Suppressor macrophage treated with lipopolysaccharide for 1 hour (primary cell): ENCODE measurements at places on chromosomes 3 and 15.

DNA sequence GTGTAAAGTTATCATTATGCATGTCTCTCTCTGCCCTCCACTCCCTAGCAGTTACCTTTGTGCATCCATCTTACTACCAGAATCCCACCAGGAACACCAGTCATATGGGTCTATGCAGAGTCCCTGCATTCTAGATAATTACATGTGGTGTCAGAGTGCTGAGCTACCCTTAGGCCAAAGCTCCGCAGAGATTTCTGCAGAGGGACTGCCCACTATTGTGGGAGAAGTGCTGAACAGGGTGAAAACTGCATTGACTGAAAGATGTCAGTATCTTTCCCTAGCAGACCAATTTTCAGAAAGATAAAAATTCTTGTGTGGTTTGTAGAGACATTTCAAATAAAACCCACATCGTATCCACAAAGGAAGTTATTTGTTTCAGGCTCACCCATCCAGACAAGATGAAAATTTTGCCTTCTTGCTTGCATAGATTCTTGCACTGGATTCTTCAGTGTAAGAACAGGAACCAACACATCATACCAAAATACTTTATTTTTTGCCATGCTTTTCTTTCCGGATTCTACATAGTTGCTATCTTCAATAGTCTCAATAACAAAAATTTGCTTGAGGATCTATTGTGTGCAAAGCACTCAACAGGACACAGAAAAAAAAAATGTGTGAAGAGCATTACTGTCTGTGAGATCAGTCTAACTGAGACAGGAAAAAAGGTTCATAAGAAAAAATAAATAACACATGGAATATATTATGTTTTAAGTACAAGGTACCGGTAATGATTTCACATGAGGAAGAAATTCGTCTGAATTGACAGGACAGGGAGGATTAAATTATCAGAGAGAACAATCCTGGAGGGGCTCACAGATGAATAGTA, 32.0 kb upstream of the CCDC80 start:
- DNase-seq: no peak

DNA sequence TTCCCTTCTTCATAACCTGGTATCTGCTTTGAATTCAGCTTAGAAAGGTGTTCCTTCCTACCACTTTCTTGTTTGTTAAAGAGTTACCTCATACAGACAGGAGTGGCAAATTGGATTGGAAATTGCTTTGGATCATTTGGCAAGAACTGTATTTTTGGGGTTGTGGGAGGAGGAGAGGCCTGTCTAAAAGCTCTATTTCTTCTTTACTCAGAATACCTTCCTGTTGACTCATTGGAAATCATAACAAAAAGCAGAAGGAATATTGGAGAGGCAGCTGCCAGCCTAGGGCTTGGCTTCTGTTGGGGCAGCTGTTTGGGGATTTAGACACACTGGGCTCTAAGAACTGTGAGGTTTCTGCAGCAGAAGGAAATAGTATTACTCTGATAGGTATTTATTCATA, 14.2 kb downstream of the IQGAP1 start:
- peak; percentile 79 for DNase-seq

DNA sequence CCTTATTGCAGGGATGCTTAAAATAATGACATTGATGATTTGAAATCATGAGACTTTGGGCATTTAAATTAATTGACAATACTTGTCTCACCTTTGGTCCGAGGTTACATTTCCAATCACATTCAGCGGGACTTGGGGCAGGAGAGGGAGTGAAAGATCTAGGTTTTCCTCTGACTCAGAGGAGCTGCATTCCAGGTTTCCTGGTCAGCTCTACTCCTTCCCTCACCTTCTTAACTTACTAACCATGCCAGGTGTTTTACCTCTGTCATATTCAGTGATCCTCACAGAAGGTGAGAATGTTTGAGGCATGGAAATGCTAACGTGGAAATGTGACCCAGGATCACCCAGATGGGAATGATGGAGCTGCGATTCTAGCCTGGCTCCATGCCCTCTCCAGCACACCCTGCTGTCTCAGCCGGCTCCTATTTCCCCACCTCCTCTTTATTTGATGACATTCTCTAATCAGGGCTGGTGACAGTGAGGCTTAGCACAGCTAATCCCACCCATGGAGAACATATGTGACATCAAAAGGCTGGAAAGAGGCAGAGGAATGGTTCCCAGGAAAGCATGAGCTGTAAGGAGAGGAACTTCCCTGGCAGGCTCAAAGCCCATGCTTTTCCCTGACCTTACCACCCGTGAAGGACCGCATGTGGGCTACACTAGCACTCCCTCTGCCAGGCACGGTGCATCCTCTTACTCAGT, 38.7 kb downstream of the THSD4 start:
- no peak for DNase-seq

DNA sequence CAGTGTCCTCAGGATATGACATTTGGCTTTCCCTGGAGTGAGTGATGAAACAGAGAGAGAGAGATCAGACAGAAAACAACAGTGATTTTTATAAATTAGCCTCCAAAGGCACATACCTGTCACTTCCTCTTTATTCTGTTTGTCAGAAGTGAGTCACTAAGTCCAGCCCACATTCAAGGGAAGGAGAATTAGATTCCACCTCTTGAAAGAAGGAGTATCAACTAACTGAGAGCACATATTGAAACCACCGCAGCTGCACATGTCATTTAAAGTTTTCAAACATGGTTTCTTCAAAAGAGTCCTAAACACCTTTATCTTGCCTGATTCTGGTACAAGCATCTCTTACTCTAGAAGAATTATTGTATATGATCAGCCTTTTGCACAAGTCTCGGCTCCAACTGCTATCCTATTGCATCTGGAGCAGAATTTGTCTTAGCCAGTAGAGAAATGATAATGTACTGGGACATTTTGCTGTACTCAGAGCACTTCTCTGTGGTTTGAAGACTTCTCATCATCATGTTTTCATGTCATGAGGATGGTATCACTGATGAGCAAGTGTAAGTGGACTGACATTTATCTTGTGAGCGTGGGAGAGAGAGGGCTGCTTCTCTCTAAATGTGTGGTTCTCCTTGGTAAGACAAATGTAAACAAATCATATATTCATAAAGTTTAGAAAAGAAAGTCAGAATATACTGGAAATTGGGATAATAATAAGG, 338.9 kb upstream of the CFAP20DC start:
- DNase-seq: peak; percentile 38

DNA sequence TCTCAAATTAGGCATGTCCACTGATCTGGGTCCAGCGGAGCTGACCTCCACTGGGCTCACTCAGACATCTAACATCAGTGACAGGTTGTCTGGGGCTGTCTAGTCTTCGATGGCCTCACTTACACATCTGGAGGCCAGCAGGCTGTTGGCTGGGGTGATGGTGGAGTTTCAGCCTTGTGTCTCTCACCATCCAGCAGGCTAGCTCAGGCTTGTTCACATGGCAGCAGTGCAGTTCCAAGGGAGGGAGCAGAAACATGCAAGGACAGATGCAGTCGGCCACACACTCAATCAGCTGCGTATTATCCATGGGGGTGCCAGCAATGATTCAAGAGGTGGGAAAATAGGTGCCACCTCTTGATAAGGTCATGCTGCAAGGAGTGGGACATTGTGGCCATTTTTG, 292.5 kb downstream of the SHQ1 start:
- no peak for DNase-seq

DNA sequence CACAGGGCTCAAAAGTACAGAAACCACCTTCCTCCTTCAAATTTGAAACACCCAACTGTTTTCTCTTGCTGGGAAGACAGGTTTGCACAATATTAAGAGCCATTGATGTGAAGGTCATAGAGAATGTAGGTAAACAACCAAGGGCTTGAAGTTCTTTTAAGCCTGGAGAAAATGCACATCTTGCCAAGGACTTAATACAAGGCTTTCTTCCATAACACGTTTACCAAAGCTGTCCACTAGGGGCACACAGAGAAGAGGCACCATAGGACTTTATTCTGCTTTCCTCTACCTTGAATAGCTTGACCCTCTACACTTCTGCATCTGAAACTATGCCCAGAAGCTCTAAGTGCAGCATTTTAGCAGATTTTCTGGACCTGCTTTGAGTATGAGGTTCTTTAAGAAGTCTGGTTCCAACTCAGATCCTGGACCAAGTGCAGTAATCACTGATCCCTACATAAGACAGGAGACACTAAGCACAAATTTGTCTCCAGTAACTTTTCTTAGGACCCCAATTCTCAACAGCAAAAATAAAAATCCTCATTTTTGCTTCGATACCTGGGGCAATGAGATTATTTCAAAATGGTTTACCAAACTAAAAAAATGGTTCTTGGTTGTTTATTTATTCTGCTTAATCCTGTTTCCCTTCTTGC, 138.0 kb downstream of the FBN1 start:
- DNase-seq: peak; percentile 52

GRCh38 chr15:35481064-35481463, 64.9 kb downstream of the DPH6 start:
- no peak for DNase-seq

GRCh38 chr15:31014608-31014925, 23.1 kb upstream of the MTMR10 start:
- DNase-seq: no peak

- DNase-seq: no peak
These were observed 43.0 kb downstream of the CDAN1 start for GRCh38 chr15:42693942-42694341.

DNA sequence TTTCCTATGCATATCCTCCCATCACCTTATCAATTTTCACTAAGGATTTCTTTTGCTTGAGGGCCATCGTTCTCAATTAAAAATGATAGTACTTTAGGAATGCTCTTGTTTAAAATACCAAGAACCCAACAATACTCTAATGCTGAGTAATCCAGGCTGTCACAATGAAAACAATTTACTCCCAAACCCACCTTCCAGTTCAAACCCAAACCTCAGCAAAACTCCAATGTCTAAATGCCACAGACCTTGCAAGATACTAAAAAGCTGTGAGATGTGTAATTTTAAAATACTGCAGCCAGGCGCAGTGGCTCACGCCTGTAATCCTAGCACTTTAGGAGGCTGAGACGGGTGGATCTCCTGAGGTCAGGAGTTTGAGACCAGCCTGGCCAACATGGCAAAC, 889.8 kb downstream of the ROBO1 start:
- DNase-seq: no peak

DNA sequence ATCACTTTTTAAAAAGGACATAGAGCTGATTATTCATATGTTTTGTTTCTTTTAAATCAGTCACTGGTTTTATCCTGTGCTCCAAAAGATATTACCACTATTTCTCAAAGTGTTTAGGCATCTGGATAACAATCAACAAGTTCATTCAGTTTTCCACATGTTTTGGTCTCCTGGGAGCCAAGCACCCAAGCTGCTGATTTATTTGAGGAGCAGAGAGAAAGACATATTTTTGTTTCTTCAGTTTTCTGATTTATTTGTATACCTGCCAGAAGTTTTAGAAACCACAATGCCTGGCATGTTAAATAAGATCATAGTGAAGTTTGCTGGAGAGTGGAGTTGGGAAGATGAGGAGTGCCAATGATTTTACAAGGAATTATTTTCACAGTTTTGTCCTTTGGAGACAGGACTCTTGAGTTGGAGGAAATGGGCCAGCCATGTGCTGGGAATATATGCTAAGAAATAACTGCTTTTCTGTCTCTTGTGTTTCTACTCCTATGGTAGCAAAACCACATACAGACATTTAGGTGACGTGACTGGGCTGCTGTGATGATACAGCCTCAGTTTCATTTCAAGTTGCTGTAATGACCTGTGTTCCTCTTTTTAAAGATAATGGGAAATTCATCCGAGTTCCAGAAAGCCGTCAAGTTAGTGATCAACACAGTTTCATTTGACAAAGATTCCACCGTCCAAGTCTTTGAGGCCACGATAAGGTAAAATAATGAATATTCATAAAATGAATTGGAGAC, 11.7 kb downstream of the EDEM1 start:
- peak; percentile 90 for DNase-seq

- no peak for DNase-seq
These were observed 346.4 kb upstream of the KCNMB2 start for GRCh38 chr3:178189854-178190253.

GRCh38 chr3:195159117-195159813, 111.7 kb downstream of the XXYLT1 start:
- no peak for DNase-seq

- DNase-seq: no peak
These were observed 479.0 kb downstream of the GABRG3 start for GRCh38 chr15:27449941-27450340.

DNA sequence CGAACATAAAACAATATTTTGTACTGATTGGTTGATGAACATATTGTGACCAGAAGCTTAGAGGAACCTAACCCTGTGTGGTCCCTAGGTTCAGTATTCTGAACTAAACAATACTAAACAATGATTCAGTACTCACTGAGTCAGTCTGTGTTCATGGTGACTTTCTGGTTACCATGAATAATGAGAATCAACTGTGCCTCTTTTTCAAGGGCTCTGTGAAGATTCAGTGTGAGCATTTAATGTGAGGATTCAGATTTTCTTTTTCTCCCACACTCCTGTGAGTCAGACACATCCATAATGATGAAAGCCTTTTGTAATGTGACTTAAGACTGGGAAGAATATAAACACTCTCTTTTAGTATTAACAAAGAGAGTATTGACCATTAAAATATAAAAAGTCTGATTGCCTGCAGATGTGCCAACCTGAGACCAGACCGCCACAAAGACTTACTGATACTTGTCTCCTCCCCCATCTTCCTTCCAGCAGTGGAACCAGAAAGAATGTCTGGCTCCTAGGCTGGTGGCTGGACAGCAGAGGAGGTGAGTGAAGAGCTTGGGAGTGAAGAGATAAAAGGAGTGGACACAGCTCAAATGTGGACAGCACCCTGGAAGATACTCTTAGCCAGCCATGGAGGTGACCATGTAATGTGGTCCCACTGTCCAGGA, 17.6 kb upstream of the ACTL6A start:
- DNase-seq: peak; percentile 31
